ENCODE measurements at places on chromosomes 1 and 21.

GRCh38 chr1:67764633-67765032 is 68.6 kb downstream of the GNG12 start:
- no peak for DNase-seq

DNA sequence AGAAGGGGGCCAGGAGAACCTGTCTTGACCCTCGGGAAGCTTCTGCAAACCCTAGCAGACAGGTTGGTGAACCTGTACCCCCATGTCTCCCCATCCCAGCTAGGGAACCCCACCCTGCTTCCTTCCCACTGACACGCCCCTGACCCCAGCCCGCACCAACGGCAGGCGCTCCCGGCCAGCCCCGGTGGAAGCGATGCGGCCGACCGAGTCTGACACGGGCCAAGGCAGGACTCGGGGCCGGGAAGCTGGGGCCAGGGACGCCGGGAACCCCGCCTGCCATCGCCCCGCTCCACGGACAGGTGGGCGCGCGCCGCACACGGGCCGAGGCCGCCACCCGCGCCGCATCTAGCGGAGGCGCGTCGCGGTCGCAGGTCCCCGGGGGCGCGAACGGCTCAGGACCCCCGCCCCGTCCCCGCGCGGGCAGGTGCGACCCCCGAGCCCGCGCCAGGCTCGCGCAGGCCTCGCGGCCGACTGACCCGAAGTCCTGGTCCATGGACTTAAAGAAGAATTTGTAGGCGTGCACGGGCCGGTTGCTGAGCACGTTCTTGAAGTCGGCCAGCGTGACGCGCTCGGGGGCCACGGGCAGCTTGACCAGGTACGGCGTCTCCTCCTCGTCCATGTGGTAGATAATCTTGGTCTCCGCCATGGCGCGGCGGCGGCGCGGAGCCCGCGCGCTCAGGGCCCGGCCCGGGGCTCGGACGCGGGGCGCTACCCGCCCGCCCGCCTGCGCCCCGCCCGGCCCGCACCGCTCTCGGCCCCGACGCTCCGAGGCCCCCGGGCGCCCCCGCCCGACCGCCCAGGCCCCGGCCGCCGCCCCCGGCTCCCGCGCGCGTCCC is 580 bp downstream of the DVL1 start:
- no peak for DNase-seq

- no peak for DNase-seq
Measured at GRCh38 chr1:204224655-204225054, 10.9 kb upstream of the GOLT1A start.

GRCh38 chr1:202825748-202826147 is 15.0 kb downstream of the PCAT6 start:
- no peak for DNase-seq

DNA sequence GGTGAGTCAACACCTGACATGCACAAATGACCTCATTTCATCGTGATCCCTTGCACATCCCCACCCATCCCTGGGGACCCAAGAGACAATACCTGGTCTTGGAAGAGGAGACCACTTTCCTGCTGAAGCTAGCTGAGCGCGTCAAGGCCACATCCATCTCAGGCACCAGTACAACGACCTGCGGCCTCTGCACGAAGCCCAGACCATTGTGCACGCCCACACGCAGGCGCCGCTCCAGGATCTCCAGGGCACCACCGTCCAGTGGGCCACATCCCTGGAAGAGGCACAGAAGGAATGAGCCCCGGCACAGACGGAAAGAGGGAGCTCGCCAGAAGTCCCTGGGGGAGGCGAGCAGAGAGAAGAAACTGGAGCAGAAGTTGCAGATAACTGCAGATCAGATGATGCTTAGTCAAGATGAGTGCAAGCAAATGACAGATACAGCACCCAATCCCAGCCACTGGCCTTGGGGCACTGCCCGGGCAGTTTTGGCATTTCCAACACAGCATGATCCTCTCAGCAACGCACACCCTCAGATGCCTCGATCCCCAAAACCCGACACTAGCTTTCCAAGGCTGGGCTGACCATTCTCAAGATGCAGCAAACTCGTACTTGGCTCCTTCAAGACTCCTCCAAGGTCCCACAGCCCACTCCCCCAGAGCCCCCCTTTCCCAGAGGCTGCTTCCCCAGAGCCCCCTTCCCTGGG is 44.1 kb downstream of the NPHP4 start:
- no peak for DNase-seq

GRCh38 chr1:192756847-192757246 is 52.0 kb upstream of the RGS2 start:
- DNase-seq: no peak

DNA sequence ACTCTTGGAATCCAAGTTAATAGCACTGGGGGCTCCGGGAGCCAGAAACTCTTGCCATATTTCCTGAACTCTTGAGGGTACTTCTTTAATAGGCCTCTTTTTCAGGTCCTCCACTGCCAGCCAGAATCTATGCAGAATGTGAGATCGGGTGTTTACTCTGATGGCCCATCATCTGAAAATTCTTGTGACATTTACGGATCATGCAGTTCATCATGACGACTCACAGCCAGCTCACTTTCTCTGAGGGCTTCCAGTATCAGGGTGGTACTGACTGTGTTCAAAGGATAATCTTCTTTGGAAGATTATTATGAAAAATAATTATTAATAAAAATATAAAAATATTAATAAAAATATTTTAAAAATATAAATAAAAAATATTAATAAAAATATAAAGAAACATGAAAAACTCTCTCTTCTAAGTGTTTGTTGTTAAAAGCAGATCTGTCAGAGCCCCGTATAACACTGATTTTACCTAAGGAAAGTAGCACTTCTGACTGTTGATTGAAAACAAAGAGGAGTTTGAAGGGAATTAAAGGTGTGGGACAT is 194.3 kb upstream of the GREM2 start:
- no peak for DNase-seq

DNA sequence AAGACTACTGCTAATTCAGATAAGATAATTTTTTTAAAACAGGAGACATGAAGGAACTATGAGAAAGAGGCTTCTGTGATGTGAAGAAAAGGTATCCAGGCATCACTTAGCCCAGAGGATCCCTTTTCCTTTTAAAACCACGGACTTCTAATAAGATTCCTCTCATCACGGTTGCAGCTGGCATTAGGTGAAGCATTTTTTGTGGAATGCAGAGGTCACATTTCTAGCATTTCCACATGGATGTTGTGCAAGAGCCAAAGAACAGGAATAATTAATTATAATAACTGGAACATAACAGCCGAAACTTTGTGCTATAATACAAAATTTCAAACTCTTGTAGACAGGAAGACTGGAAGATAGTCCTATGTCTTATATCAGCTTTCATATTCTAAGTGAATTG is 27.6 kb downstream of the CYP2J2 start:
- DNase-seq: no peak

GRCh38 chr21:28832013-28832714 is 160.5 kb downstream of the LTN1 start:
- DNase-seq: no peak

GRCh38 chr1:207248544-207249198 is 72.8 kb upstream of the CD55 start:
- no peak for DNase-seq

GRCh38 chr21:22885614-22886013 is 1887.4 kb downstream of the NCAM2 start:
- DNase-seq: no peak

GRCh38 chr1:38848071-38848470 is 11.5 kb downstream of the RRAGC start:
- no peak for DNase-seq

GRCh38 chr1:14593302-14593701 is 5.2 kb upstream of the KAZN start:
- DNase-seq: no peak

DNA sequence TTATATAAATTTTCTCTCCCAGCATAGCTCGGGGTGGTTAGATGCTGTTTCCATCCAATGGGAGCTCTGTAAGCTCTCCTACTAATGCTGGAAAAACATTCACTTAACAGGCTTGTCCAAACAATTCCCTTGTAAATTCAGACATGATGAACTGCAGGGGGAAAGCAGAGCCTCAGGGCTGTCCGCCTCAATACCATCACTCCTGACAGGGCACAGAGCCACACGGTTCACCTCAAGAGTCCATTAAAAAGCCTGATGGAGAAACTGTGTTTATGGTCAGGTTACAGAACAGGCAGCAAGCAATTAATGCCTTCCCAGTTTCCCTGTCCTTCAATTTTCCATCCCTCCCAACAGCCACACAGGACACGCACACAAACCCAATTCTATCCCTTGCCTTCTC is 171.0 kb downstream of the BRINP2 start:
- DNase-seq: no peak

DNA sequence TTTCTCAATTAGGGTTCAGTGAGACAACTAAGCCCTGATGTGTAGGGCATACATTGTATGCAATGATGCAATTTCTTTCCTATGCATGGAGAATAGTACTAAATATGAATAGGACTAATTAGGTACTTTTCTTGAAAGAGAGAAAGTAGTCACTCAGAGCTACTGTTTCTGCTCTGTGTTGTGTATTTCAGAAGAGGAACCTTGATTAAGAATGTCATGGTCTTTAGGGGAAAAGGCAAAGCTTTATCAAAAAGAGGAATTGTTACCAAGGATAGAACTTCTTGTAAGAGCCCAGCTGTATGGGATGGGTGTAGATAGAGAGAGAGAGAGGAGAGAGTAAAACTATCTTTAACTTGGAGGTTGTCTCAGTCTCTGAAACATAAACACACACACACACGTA is 49.1 kb downstream of the HLX start:
- no peak for DNase-seq

DNA sequence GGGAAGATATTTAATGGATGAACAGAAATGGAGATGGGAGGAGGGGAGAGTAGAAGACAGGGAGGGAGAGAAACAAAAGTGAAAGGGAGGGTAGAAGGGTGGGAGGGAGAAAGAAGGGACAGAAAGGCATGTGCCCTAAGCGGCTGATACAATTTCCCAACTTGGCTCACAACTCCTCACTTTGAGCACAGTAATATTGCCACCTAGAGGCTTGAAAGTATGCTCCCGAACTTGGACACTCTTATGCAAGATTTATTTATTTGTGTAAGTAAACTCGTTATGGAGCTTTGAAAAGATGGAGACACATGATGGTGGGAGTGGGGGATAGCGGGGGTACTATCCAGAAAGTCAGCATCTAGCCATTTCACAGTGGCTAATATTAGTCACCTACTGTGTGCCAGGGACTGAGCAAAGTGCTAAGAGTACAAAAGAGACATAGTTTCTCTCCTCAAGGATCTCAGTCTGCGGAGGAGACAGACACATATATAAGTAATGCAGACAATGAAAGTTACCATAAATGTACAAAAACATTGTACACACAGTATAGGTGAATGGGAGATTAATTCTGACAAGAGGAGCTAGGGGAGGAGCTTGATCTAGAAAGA is 189.7 kb downstream of the SEC16B start:
- no peak for DNase-seq

DNA sequence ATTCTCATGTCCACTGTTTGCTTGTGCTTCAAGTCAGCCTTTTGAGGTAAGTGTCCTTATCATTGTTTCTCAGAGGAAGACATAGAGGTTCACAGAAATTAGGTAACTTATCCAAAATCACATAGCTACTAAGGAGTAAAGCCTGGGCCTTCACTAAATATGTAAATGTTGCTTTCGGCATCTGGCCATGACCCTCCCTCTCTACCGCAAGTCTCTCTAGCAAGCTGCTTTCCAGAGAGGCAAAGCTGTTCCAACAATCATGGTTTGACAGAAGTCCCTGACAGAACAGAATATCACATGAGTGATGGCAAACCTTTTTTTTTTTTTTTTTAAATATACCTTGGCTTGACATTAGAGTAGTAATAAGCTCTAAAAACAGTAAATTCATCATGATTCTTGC is 94.5 kb upstream of the F3 start:
- no peak for DNase-seq

- no peak for DNase-seq
Measured at GRCh38 chr1:63833363-63834119, 59.7 kb downstream of the ROR1 start.

- DNase-seq: no peak
Measured at GRCh38 chr1:27621051-27621920, 13.7 kb downstream of the FGR start.

DNA sequence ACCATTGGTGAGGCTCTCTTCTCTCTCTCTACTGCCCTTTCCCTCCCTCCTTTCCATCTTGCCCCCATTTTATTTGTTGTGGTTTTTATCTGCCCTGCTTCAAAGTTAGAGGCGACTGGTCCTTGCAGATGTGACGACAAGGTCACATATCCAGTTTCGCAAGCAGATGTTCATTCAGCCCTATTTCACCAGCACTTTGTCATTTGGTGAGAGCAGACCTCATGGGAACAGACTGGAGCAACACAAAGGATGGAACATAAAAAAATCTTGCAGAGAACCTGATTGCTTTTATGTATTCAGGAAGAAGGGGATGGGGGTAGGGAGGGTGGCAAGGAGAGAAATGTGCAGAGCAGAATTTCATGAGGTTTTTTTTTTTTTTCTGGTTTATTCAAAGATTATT is 84.3 kb downstream of the ELAVL4 start:
- no peak for DNase-seq
